ENCODE measurements at places on chromosomes 2 and 18.

DNA sequence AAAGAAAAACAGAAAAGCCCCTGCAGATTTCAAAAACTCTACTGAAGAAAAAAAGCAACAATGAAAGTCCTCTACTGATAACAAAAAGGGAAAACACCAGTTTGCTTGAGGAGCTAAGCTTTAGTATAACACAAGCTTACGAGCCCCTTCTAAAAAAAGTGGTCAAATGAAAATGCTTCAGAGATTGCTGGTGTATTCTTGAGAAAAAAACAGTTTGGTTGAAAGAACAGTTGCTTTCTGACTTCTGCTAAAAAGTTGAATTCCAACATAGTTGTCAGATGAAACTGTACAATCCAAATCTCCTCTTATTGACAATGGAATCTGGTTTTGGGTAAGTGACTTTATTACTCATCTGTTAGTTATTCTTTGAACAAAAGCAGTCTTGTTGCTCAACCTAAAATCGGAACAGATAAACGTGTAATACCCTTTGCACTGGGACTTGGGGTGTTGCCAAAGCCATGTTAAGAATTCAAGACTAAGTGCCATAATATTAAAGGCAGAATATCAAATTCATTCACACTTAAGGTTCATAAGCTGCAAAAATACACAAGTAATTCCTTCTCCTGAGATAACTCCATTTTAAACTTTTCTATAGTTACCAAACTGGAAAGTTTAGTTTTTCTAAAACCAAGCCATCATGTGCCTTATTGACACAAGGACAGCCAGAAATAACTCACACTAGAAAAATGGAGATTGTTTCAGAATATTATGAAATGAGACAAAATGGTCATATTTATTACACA lies 45.3 kb upstream of the SPAG16 start:
- DNase-seq: no peak

- DNase-seq: peak; percentile 50
Measured at GRCh38 chr2:38600242-38600891, 2.4 kb downstream of the HNRNPLL start.

GRCh38 chr18:39969803-39970494 lies 1985.1 kb upstream of the PIK3C3 start:
- DNase-seq: no peak

DNA sequence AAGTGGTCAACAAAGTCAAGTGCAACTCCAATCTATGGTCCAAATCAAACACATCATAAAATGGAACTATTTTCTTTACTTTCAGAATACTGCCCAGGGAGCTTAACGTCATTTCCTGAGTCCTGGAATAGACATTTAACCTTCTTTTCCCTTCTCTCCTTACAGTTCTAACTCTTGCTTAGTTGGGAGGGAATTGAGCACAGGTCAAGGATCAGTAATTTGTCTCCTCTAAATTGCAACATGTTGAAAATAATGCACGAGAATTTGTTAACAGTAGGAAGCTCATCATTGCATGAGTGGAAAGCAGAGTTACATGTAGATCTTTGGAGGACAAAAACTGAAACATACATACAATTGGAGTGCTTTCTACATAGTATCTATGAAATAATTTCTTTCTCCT lies 87.7 kb downstream of the MEP1B start:
- no peak for DNase-seq

GRCh38 chr2:164589522-164589921 lies 31.8 kb downstream of the GRB14 start:
- no peak for DNase-seq

DNA sequence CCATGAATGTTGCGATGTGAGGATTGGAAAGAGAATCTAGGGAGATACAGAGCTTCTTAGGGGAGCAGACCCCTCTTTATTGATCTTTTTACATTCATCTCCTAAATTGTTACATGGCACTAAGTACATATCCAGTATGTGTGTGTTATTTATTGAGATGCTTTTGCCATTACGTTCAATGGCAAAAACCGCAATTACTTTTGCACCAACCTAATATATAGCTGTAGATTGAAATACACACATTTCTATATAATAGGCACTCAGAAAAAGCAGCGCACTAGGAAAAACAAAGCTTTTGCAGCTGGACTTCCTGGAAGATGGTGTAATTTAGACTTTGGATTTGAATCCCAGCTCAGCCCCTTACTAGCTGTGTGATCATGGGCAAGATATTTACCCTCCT lies 849.4 kb downstream of the SLC4A3 start:
- no peak for DNase-seq

GRCh38 chr2:134407154-134407890 lies 153.4 kb downstream of the MGAT5 start:
- no peak for DNase-seq

DNA sequence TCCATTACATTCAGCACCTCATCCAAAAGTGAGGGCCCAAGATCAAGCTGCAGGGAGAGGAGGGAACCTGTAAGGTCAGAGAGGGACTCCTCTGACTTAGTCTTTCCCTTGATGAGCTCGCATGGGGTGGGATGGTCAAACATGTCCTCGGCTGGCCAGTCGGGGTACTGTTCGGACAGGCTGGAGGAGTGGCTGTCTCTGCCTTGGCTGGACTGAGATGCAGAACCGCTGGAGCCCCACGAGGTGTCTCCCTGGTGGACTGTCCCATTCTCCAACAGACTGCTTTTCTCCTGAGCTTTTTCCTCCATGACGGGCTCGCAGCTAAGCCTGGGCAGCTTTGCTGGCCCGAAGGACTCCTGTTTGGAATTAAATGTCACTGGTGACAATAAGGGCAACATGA lies 25.6 kb downstream of the CDC42EP3 start:
- DNase-seq: no peak

- no peak for DNase-seq
Measured at GRCh38 chr18:8912348-8913326, 189.9 kb upstream of the NDUFV2 start.

GRCh38 chr2:225757248-225757647 lies 357.7 kb downstream of the NYAP2 start:
- DNase-seq: no peak

DNA sequence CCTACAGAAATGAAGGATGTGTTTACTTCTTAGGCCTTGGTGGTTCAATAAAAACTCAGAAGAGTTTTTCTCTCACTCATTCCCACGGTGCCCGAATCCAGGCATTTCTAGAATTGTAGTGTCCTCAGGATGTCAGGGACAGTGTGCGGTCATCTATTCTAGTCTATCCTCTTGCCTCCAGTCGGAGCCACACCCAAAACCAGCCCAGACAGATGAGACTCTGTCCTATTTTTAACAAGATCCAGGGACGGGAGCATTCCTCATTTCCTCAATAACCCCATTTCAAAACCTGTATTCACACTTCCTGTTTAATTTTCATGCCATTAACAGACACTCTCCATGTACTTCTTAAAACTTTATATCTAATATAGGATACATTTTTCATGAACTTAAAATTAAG lies 11.6 kb upstream of the RBMS1 start:
- DNase-seq: no peak

- no peak for DNase-seq
Measured at GRCh38 chr2:168622559-168622958, 166.5 kb downstream of the CERS6 start.

DNA sequence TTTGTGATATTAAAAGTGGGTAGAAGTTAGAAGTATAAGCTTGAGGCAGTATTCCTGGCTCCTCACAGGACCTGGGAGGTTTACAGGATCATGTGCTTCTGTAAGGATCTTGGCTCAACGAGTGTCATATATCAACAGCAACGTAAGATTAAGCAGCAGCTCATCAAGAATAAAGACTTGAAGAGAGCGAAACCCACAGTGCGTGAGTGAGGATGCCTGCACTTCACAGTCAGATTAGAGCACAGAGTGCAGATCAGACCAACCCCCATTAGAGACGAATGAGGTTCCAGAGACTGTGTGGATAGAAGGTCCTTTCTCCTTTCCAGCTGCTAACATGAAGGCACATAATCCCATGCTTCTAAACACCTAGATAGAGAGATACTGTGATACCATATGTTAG lies 1656.7 kb upstream of the NXPH2 start:
- no peak for DNase-seq

DNA sequence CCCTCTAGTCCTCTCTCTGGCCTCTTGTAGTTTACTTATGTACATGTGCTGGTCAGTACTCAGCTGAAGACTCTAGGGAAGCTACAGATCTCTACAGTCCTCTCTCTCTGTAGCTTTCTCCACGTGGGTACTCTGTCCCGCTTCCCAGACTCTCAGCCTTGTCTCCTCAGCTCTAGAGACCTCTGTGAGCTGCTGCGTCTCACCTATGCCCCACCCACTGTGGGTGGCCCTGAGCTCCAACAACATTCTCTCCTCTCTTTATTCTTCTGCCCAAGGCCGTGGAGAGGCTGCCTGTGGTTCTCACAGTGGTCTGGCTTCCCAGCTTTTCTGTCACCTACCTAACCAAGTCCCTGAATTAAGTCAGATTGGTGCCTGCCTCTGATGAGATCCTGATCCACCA lies 33.4 kb downstream of the MFSD6 start:
- DNase-seq: no peak
